Stimulated activated CD4-positive, alpha-beta T cell treated with anti-CD3 and anti-CD28 coated beads, Interleukin-2, amount 100 ng/mL, for 24 hours (primary cell): ENCODE measurements at places on chromosomes 5 and 9.

- no peak for DNase-seq
Measured at GRCh38 chr9:12884736-12885395, 110.0 kb downstream of the LURAP1L start.

DNA sequence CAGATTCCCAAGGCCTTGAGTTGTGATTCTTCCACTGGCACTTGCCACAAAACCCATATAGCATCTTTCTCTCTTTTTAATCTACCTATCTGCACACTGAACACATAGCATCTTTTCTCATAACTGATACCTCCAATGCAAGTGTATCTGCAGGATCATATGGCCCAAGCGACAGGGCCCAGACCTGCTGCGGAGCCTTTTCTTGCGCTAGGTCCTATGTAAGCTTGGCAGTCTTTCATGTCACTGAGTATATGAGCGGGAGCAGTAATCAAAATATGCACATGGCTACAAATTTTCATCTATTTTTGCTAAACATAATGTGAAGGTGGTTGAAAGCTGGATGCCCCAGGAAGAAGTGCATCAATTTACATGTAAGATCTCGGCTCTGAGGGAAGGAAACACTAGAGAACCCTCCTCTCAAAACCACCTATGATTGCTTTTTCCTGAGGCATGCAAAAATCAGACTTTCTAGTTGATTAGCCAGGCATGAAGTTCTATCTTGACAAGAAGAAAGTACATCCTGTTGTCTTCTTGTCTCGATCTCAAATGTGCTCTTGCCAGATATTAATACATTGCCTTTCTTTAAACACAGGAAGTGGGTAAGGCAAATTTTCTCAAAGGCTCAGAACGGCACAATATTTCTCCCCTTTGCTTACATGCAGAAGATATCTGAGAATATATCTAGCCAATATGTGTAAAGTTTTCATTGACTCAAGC lies 26.9 kb upstream of the CEMIP2 start:
- no peak for DNase-seq

GRCh38 chr5:25539536-25539935 lies 894.8 kb upstream of the CDH10 start:
- DNase-seq, result no peak

GRCh38 chr5:174777111-174777510 lies 52.7 kb downstream of the MSX2 start:
- DNase-seq, result no peak

DNA sequence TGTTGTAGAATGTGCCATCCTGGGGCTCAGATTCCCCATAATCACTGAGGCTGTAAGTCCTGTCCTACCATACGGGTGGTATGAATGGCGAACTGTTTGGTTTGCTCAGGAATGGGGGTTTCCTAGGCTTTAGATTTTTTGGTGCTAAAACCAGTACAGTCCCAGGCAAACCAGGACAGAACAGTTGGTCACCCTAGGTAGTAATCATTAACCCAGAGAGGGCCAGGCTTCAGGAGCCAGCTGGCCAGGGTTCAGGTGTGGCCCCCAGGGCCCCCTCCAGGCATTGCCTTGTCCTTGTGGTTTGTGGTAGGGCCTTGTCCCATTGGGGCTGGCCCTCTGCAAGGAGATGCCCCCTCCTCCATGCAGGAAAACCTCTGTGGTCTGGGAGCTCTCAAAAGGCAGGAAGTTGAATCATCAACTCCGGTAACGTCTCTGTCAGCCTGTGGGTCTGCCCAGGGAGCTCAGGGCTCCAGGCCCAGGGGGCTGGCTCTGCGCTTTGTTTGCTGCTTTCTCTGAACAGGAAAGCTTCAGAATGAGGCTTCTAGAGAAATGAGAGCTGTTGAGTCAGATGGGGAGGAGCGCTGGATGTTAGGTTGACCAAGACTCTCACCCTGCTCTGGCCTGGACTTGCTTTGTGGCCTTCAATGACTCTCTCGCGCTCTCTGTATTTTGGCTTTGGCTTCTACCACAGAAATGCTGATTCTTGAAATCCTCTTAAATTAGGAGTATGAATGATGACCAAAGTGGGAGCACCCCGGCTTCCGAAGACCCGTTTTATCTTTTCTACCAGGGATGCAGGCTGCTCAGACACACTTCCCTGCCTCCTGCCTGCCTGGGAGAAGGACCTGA lies 22.2 kb upstream of the JADE2 start:
- DNase-seq, result peak; percentile 76

GRCh38 chr5:2913281-2913680 lies 161.8 kb upstream of the IRX2 start:
- DNase-seq, result no peak

DNA sequence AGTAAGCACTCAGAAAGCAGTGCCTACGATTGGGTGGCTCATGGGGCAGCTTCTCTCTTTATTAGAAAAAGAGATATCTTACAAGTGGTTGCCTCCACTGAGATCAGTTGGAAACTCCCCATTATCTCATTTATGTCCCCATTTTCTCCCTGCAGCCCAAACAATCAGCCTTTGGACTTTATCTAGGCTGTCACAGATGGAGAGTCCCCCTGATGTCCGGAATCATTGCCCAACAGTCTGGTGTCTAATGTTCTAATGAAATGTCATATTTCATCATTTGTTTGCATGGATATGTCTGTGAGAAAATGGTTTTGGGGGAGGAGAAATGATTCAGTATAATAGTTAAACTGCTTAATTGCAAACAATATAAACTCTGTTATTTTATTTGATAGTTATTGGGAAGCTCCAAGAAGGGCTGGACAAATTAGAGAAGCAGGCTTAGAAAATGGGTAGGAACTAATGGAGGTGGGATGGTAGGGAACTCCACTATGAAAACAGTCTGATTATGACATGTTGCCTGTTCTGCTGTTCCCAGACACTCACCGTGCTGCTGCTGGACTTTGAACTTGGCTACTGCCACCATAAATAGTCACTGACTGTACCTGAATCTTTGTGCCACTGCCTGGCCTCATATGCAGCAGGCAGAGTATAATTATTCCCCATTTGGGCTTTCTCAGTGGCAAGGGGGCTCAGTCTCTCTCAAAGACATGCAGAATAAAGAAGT lies 38.3 kb upstream of the SMAD5 start:
- no peak for DNase-seq

DNA sequence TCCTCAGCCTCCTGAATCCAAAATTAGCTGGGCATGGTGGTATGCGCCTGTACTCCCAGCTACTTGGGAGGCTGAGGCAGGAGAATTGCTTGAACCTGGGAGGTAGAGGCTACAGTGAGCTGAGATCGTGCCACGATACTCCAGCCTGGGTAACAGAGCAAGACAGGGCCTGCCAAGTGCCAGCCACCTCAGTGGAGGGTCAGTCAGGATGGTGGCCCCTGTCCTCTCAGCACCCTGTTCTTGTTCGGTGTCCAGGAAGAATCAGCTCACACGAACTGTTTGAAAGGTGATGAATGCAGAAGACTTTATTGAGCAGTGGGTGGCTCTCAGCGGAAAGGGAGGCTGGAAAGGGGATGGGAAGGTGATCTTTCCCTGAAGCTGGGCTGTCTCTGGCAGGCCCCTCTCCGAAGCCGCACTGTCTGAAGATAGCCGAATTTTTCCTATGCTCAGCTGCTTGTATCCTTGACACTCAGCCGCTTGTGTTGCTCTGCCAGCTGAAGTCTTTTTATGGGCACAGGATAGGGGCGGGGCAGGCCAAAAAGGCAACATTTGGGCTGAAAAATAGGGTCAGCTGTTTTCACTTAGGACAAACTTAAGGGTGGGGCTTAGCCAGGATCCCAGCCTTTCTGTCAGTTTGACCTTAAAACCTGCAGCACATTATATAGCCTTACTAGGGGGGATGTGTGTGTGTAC lies 50.9 kb downstream of the UBE2R2 start:
- no peak for DNase-seq

- no peak for DNase-seq
Measured at GRCh38 chr9:127132921-127133647, 10.6 kb upstream of the ANGPTL2 start.

DNA sequence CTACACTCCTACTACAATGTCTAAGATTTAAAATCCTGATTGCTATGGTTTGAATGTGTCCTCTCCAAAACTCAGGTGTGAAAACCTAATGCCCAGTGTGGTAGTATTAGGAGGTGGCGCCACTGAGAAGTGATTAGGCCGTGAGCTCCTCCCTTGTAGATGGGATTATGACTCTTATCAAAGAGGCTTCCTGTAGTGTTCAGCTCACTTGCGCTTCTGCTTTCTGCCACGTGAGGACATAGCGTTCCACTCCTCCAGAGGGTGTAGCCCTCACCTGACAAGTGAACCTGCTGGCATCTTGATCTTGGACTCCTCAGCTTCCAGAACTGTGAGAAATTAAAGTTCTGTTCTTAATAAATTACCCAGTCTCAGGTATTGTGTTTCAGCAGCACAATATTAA lies 33.0 kb upstream of the WHRN start:
- DNase-seq, result peak; percentile 17

DNA sequence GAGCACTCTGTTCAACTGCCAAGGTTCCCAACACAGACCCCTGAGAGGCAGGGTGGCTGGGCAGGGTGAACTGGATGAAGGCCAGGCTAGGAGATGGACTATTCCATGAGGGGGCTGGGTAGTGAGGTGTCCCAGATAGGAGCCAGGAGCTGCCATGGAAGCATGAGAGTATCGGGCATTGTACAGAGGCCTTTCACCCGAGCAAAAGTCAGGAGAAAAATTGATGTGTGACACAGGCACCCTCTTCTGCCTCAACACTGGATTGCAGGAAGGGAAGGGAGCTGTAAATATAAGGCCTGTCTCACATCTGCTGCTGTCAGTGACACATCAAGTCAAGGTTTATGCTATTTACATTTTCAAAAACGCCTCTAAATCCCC lies 74.6 kb downstream of the UBAP1 start:
- DNase-seq, result no peak

GRCh38 chr9:14962193-14962882 lies 52.1 kb upstream of the FREM1 start:
- DNase-seq, result no peak

DNA sequence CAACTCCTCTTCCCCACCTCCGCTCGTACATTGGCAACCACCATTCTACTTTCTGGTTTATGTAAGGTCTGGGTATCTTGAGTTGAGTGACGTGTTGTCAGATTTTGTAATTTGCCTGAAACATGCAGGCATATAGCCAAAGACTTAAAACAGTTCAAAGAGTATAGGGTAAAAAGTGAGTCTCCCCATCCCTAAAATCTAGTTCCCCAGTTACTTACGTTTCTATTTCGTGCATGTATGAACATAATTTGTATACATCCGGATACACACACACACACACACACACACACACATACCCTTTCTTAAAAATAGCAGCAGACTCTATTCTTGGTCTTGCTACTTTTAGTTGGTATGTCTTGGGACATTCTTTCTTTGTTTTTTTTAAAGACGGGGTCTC lies 915 bp downstream of the HSDL2 start:
- no peak for DNase-seq

DNA sequence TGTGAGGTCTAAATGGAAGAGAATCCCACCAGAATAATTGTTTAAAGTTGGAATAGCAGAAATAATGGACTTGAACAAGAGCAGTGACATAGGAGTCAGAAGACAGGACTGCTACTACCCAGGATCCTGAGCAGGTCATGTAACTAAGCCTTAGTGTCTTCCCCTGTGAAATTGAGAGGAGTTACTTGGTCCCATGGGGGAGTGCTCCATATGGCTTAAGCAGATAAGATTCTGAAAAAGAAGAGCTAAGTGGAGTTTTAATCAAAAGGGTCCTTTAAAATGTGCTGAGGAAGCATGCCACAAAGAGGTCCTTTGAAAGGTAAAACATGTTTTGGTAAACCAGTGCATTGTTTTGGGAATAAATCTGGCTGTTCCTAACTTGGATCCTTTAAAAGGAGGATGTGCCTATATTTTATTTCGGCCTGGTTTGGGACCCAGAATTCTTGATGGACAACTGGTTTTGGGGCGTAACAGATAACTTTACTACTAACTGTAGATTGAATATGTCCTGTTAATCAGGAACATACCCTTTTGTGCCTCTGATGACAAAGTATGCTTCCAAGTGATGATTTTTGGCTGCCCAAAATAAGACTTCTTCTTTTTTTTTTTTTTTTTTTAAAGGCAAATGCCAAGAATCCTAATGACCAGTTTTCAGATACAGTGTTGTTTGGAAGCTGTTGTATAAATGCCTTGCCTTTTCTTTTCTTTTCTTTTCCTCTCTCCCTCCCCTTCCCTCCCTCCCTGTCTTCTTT lies 5.7 kb downstream of the RCL1 start:
- DNase-seq, result no peak

- DNase-seq, result no peak
Measured at GRCh38 chr9:75000835-75001234, 27.3 kb downstream of the CARNMT1 start.

DNA sequence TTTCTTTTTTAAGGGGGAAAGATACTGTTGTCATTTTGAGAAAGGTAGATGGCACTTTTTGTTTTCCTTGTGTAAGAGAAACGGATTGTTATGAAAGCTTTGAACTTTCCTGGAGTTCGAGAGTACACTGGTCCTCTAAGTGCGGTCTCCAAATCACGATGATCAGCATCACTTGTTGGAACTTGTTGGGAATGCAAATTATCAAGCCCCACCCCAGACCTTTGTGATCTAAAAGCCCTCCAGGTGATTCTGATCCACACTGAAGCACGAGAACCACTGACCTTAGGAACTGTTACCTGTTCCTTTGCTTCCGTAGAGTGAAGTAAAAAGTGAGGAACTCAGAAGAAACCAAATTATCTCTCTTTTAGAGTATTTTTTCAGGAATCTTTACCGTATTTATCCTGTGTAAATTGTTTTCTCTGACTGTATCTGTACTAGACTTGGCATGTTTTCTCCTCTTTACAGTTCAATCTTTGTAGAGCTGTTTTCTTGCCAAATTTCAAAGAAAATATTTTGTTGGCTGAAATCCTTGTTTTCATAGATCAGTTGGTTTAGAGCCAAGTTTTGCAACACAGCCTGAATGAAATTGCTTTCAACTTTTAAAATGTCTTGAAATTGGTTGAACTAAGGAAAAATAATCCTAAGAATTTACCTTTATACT lies 4.0 kb downstream of the MAT2B start:
- DNase-seq, result no peak
